Astrocyte (in vitro differentiated cells and primary cell): ENCODE measurements at places on chromosomes 3 and 15.
A peak's percentile ranks its signal among the peaks of the same experiment; 100 is the strongest.

DNA sequence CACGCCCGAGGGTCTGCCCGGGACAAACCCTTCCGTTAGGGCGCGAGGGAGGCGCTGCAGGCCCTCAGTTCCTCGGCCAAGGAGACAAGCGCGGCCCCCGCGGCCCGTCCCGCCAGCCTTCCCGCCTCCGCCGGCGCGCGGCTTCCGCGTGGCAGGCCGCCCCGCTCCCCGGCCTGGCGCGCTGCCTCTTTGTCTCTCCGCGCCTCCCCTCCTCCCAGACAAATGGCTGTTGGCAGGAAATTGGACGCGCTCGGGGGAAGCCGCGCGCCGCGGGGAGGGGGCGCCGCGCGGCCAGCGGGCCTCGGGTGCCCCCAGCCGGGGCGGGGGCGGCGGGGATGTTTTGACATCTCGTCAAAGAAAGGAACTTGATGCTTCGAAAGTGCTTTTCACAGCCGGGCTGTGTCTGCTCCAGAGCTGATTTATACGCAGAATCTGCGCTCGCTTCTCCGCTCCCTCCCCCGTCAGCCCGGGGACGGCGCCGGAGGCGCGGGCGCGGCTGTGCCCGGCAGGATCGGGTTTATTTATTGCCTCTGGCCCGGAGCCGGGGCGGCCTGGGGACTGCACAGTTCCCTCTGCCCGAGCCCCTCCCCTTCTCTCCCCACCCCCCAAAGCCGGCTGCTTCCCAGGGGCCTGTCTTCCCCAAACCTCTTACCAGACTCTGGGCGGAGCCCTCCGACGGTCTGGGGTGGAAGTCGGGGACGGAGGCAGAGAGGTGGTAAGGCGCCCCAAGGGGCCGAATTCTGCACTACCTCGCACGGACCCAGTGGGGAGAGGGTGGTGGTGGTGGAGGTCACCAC lies 20.7 kb downstream of the SHF start:
- peak; percentile 69 for DNase-seq

DNA sequence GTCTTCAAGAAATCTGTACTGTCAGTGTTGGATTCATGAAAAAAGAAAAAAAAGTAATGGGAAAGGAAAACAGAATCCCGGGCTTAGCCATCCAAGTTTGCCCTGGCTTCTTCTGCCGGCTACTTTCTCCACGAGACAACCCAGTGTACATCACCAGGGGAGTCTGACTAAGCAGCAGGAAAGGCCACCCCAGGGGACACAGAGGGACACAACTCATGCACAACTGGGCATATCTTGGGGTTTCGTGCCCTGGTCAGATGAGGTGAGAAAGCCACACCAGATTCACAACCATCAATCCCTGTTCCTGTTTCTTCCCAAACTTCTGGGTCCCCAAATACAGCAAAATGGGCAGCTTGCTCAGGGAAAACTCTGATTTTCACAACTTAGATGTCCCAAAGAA lies 33.2 kb downstream of the ADAMTS17 start:
- DNase-seq: no peak

DNA sequence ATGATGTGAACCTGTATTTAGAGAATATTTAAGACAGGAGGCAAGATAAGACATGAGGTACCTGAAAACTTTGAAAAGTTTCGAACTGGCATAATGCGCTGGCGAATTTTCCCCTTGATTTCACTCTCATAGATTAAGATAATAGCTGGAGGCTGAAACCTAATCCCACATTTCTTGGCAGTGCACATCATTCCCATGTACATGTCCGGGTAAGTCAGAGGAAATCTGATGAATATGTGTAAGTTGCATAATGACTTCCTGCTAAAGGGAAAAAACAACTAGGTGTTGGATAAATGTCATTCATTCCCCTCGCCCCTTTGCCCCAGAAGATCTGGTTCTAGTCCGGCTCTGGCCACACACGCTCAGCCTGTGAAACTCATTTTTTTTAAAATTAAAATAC lies 3.6 kb downstream of the CEP19 start:
- no peak for DNase-seq

GRCh38 chr15:28943146-28943545 lies 57.4 kb downstream of the APBA2 start:
- DNase-seq: no peak

DNA sequence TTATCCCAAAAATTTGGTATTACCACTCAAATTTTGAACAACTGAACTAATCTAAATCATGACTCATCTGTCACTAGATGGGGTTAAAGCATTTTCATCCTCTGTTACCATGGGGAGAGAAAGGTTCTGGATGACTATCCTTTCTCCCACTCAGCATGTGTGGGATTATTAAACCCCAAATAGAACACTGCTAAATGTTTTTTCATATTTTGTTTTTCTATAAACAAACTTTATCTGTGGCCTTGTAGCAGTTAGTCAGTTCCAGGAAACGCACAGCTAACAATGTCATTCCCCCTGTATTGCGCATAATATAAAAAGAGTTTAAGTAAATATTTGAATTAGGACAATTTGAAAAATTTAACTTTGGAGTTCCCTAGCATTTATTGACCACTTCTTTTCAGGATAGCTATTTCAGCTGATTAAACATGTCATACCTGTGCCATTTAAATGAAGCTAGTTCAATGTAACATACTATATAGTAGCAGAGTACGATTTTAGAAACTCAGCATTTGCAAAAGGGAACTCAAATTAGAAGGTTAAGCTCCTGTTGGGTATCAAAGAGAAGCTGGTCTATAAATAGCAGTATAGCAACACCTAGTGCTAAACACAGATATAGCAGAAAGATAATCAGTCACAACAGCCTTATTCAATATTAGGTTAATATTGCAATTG lies 9.2 kb upstream of the TMEM212 start:
- peak; percentile 37 for DNase-seq

GRCh38 chr3:65233561-65233960 lies 545.8 kb upstream of the ADAMTS9 start:
- DNase-seq: peak; percentile 40

GRCh38 chr3:108092501-108092900 lies 1.7 kb upstream of the CD47 start:
- DNase-seq: no peak

GRCh38 chr3:171932153-171932611 lies 89.0 kb downstream of the TMEM212 start:
- DNase-seq: no peak

- DNase-seq: peak; percentile 97
These were observed 78.4 kb downstream of the PLSCR2 start for GRCh38 chr3:146390957-146391356.

- no peak for DNase-seq
These were observed 86.9 kb downstream of the SEMA5B start for GRCh38 chr3:122940628-122941086.

DNA sequence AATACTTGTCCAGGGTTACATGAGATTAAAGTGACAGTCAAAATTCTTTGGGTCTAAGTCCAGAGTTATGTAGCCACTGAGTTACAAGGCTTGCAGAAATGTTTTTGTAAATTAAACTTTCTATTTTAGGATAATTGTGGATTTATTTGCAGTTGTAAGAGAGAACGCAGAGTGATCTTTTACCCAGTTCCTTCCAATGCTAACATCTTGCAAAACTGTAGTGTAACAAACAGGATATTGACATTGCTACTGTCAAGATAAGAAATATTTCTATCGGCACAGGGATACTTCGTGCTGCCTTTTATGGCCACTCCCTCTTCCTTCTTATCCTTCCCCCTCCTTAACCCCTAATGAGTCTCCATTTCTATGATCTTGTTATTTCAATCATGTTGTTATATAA lies 1022.9 kb downstream of the MCTP2 start:
- DNase-seq: no peak
